ENCODE measurements at places on chromosomes 1 and 21.

- peak; percentile 42 for DNase-seq
Measured at GRCh38 chr1:220335668-220336067, 63.4 kb upstream of the RAB3GAP2 start.

- DNase-seq, result peak; percentile 44
Measured at GRCh38 chr1:167171286-167171929, 49.3 kb upstream of the POU2F1 start.

- no peak for DNase-seq
Measured at GRCh38 chr1:179015396-179015795, 10.3 kb upstream of the FAM20B start.

- peak; percentile 90 for DNase-seq
Measured at GRCh38 chr1:43285269-43285990, at the start of gene C1orf210. C1orf210 (minus strand) TSS chr1:43285581; CDS start chr1:43283270, 2,311 bp downstream.

- DNase-seq, result no peak
Measured at GRCh38 chr1:150003801-150004200, 6.7 kb downstream of the OTUD7B start.

- peak; percentile 88 for DNase-seq
Measured at GRCh38 chr1:219066631-219067349, 106.9 kb upstream of the LYPLAL1 start.

DNA sequence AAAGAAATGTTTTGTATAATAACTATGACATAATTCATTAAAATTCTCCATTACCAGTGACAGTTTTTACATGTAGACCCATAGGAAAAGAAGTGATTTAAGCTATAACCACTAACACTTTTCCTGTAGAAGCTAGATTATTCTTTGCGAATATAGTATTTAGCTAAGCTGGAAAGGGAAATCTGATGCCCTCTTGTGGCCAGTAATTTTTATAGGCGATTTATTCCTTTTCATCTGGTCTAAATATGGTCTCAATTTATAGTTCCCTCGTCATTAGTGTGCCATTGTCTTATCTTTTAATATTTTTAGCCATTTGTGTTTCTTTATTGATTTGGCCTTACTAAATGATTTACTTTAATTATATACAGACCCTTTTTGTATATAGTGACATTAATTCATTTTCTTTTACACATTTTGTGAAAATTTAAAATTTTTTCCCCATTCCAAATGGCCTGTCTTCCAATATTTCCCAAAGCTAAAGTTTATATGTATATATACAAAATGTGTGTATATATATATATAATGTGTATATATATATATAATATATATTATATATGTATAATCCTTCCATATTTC, 26.7 kb downstream of the BTG3 start:
- DNase-seq, result peak; percentile 73

DNA sequence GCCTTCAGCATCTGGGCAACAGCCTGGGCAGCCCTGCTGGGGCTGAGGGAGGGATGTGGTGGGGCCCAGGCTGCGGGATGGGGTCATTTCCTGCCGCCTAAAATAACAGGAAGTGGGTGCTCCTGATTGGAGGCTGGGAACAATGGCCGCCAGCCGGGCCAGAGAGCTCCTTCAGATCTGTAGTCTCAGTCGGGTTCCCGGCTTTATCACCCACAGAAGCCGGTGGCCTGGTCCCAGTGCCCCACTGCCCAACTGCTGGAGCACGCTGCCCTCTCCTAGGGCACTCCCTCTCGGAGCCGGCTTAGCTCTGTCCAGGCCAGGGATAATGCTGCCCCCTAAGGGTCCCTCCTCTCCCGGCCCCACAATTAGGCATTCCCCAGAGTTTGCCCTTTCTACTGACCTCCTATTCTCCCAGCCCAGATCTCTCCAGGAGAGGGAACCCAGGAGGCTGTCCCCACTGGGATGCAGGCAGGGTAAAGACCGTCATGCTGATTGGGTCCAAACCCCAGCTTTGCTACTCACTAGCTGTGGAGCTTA, 5.1 kb downstream of the MAP7D1 start:
- peak; percentile 35 for DNase-seq

- DNase-seq, result no peak
Measured at GRCh38 chr1:207064561-207064960, 11.5 kb downstream of the PFKFB2 start.

DNA sequence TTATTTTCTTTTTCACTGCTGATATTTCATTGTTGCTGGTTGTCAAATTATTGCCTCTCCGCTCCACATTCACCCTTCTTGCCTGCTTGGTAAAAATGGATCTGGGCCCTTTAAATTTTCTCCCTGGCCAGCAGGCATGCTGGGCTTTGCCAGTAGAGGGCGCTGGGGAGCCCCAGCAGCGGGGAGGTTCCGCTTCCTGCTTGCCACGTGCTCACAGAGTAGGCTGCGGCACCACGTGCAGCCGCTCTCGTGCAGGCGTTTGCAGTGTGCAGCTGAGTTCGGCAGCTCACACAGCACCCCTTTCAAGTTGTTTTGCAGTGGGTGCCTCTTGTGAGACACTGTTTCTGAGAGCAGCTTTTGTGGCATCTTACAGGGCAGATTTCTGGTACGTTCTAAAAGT, at the start of gene ACTL8:
Gene ACTL8, plus strand, starts transcription at position 214 of the 400 bp plus-strand sequence. CDS start 67,676 bp downstream, outside the sequence.
- DNase-seq, result no peak

- DNase-seq, result no peak
Measured at GRCh38 chr1:14009582-14009981, 309.6 kb downstream of the PRDM2 start.

- no peak for DNase-seq
Measured at GRCh38 chr1:211634461-211634860, 41.0 kb downstream of the NEK2 start.

GRCh38 chr1:101293461-101294051, 56.7 kb downstream of the S1PR1 start:
- DNase-seq, result peak; percentile 64

- DNase-seq, result no peak
Measured at GRCh38 chr1:178028841-178029481, 59.1 kb upstream of the SEC16B start.

GRCh38 chr1:9363061-9363471, 70.4 kb downstream of the SPSB1 start:
- DNase-seq, result no peak

- DNase-seq, result no peak
Measured at GRCh38 chr1:156707417-156708217, 2.2 kb upstream of the CRABP2 start.

DNA sequence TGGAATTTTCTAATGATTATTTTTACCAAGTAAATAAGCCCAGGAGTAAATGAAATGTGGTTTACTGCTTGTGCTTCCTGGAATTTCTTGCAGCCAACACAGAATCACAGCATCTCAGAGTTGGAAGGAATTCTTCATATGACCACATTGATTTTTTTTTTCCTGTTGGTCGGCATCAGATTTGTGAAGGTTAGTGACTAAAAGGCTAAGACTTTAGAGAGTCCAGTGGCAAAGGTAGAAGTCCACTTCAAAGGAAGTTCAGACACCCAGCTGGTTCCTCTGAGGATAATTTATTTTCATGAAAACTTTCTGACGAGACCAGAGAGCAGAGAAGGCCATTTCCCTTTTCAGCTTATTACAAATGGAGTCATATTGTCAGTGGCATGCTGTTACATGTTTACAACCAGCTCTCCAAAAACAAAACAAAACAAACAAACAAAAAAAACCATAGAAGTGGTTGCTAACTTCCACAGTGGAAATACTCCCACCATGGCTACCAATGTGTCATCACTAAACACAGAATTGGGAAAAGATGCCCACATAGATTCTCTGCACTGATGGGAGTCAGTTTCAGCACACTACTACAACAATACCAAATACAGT, 77.2 kb upstream of the CDC42BPA start:
- no peak for DNase-seq

DNA sequence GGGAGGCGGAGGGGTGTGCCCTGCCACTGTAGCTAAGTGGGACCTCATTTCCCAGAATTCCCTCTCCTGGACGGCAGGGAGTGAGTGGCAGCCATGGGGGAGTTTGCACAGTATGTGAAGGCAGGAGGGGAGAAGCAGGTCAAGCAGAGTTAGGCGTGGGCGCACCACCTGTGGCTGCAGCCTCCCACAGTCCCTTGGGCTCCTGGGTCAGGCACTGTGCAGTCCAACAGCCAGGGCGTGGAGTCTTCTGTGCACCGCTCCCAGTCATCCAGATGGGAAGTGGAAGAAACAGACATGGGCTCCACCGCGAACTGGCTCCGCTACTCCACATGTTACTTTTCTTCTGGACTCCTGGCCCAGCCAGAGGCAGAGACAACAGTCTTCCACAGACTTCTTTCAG, 85.4 kb upstream of the TIAM1 start:
- no peak for DNase-seq

GRCh38 chr1:209160230-209160629, 423.3 kb upstream of the CAMK1G start:
- no peak for DNase-seq

- no peak for DNase-seq
Measured at GRCh38 chr1:6209661-6210580, 4.0 kb downstream of the RNF207 start.

- no peak for DNase-seq
Measured at GRCh38 chr1:221916176-221916575, 174.3 kb upstream of the DUSP10 start.
